ENCODE measurements at places on chromosomes 7 and 10. TPM values are rescaled to one million over a fixed set of nuclear protein-coding genes. Genes with fewer than 3 reads are reported as not detected.
A peak's percentile ranks its signal among the peaks of the same experiment; 100 is the strongest.

Gene IDI2
- not detected for polyA plus RNA-seq

Gene AZGP1
- polyA plus RNA-seq, result not detected

Gene PTPN12
- 1.5 TPM for polyA plus RNA-seq

Gene DOCK1
- not detected for polyA plus RNA-seq

Gene NRCAM
- polyA plus RNA-seq, result 2.1 TPM

DNA sequence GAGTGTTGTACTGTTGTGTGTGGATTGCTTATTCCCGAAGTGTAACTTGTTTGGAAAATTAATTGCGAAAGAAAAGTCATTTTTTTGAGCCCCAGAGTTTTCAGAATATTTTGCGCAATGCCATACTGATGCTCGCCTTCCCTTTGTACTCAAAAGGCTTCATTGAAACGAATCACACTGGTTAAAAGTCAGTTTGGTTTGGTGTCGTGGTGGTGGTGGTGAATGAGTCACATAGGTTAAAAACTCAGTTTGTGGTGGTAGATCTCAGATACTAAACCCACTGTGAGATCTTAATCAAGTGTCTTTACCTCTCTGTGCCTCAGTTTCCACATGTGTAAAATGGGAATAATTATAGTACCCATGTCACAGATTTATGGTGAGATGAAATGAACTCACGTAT lies 61.1 kb upstream of the IL6 start:
- H3K36me3 ChIP-seq, result no peaks in the 10 kb centered on the region
- no peak overlapping the region for H3K27ac ChIP-seq
- DNase-seq, result no peak
- H3K4me1 ChIP-seq, result no peaks in the 10 kb centered on the region
- H3K4me3 ChIP-seq, result no peak overlapping the region

GRCh38 chr7:124033095-124033806 lies 384 bp upstream of the TMEM229A start:
- no peaks in the 10 kb centered on the region for H3K4me1 ChIP-seq
- H3K27me3 ChIP-seq, result peaks cover 5% of the 10 kb centered on the region
- H3K36me3 ChIP-seq, result no peaks in the 10 kb centered on the region
- H3K27ac ChIP-seq, result no peak overlapping the region
- DNase-seq, result no peak

GRCh38 chr10:132616996-132617736 lies 79.6 kb downstream of the INPP5A start:
- no peak overlapping the region for H3K4me3 ChIP-seq
- H3K4me1 ChIP-seq, result peaks cover 18% of the 10 kb centered on the region
- H3K27me3 ChIP-seq, result no peaks in the 10 kb centered on the region
- DNase-seq, result no peak

GRCh38 chr7:138032770-138033169 lies 30.9 kb upstream of the CREB3L2 start:
- H3K27me3 ChIP-seq, result no peaks in the 10 kb centered on the region
- H3K36me3 ChIP-seq, result no peaks in the 10 kb centered on the region
- no peaks in the 10 kb centered on the region for H3K4me1 ChIP-seq
- no peak for DNase-seq
- no peak overlapping the region for H3K4me3 ChIP-seq

- H3K4me1 ChIP-seq, result no peaks in the 10 kb centered on the region
- H3K4me3 ChIP-seq, result no peak overlapping the region
- DNase-seq, result no peak
- no peak overlapping the region for H3K27ac ChIP-seq
Measured at GRCh38 chr10:78899996-78900714, 168.6 kb upstream of the ZMIZ1 start.

DNA sequence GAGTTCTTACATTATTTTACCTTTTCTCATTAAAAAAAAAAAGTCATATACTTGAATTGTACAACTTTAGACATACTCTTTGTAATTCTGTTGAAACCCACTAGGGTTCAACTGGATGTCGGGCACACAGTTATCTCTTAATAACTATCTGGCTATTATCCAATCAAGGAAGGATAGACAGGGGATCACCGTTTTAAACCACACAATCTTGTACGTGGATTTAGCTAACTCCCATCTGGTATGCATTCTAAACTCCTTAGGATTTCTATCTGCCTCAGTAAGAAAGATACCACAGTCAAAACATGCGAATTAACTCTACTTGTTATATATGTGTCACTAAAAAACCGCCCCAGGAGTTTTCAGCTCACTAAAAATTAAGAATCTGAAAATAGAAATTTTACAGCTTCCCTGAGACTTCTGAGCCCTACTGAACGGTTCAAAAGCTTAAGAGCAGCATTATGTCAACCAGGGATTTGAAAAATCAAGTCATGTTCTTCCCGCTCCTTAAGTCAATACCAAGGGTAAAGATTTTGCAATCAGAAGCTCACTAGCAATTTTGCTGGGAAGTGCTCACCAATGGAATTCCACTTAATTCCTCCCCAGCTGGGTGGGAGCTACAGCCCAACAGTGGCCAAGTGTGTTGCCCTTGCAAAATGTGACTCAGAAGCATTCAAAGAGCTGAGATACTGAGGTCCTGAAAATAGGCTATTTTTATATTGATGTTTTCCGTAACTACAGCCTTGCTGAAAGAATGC lies 267.0 kb downstream of the FRMD4A start:
- H3K27ac ChIP-seq, result no peak overlapping the region
- no peak overlapping the region for H3K4me3 ChIP-seq
- H3K27me3 ChIP-seq, result no peaks in the 10 kb centered on the region
- no peaks in the 10 kb centered on the region for H3K4me1 ChIP-seq
- no peaks in the 10 kb centered on the region for H3K36me3 ChIP-seq

DNA sequence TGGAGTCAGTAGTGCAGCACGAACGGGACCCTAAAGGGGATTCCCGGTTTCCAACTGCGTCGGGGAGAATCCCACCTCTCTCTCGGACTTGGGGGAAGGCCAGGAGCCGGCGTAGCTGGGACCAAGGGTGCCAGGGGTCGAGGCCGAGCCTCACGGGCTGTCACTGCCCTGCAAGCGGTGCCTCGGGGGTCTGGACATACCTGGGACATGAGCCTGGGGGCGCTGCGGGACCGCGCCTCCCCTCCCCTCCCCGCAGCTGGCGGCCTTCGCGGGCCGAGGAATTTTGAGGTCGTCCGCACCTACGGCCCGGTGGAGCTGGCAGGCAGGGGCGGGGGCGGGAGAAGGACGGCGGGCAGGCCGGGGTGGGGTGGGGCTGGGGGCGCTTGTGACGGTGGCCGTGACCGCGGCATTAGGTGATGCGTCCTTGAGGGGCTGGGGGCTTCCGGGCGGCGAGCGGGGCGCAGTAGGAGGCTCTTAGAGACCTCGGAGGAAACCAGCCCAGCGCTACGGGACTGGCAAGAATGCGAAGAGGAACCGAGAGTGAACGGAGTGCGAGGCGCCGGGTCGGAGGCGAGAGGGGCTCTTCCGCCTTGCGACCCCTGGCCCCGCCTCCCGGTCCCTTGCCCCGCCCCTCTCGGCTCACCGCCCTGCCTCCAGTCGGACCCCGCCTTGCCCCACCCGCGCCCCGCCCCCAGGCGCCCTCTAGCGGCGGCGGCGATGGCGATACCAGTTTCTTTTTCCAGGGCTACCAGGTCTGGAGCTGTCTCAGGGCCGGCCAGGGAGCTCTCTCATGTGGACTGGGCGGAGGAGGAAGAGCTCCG lies 48.3 kb downstream of the NPVF start:
- H3K27ac ChIP-seq, result peak overlapping the region; percentile 86
- no peaks in the 10 kb centered on the region for H3K36me3 ChIP-seq
- H3K4me3 ChIP-seq, result peak overlapping the region; percentile 75

- no peaks in the 10 kb centered on the region for H3K27me3 ChIP-seq
- no peak overlapping the region for H3K4me3 ChIP-seq
- no peak for DNase-seq
- H3K27ac ChIP-seq, result no peak overlapping the region
Measured at GRCh38 chr7:69857014-69857413, 258.7 kb downstream of the AUTS2 start.

DNA sequence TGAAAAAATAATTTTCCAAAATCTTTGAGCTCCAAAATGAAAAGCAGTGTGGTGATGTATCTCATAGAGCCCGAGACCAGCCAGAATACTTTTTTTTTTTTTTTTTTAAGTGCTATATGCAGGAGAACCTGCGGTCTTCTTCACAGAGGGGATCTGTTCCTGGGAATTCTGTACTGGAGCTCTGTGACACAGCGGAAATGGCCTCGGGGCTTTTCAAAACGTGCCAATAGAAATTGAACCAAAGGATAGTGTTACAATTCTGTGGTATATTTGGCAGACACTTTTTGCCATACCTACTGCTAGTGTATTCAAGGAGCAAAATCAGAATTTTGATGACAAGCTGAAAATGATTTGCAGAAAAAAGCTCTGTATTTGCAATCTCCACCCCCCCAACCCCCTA lies 1429.3 kb upstream of the LRRTM3 start:
- DNase-seq, result no peak
- no peak overlapping the region for H3K4me3 ChIP-seq
- H3K27me3 ChIP-seq, result no peaks in the 10 kb centered on the region
- no peaks in the 10 kb centered on the region for H3K4me1 ChIP-seq

- H3K27me3 ChIP-seq, result no peaks in the 10 kb centered on the region
- H3K4me1 ChIP-seq, result no peaks in the 10 kb centered on the region
- no peak for DNase-seq
- H3K27ac ChIP-seq, result no peak overlapping the region
- no peaks in the 10 kb centered on the region for H3K36me3 ChIP-seq
Measured at GRCh38 chr10:44013981-44014380, 365.3 kb upstream of the ZNF32 start.

- no peak overlapping the region for H3K27ac ChIP-seq
- H3K4me1 ChIP-seq, result no peaks in the 10 kb centered on the region
- H3K27me3 ChIP-seq, result no peaks in the 10 kb centered on the region
Measured at GRCh38 chr7:80679921-80680907, 41.8 kb downstream of the CD36 start.

- peaks cover 33% of the 10 kb centered on the region for H3K4me1 ChIP-seq
- DNase-seq, result no peak
- no peaks in the 10 kb centered on the region for H3K36me3 ChIP-seq
- no peak overlapping the region for H3K4me3 ChIP-seq
- no peaks in the 10 kb centered on the region for H3K27me3 ChIP-seq
Measured at GRCh38 chr7:101882005-101882421, 64.6 kb downstream of the CUX1 start.

DNA sequence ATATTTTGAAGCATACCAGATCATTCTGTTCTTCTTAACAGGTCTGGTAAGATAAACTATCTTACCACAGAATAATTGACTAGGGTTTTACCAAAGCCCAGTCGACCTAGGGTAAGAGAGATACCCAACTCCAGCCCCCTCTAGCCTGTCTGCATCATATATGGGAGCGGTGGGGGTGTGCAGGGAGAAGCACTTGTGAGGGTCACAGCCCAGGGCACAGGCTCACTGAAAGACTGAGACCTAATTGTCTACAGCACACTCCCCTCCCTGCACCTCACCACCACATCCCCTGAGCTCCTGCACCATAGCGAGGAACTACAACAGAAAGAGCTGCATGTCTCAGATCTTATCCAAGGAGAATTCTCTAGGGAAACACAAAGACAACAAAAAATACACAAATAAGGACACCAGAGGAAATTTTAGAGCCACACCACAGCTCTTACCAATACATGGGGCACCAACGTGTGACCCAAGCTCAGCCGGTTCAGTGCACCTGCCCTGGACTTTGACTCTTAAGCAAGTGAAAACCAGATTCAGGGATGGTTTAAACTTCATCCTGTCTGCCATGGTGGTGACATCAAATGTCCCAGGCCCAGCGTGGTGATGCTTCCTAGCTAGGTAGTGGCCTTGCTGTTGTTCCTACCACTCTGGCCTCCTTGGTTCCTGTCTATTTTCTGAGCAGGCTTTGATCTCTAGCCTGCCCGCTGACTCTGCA lies 150.8 kb downstream of the HERPUD2 start:
- H3K27me3 ChIP-seq, result no peaks in the 10 kb centered on the region
- no peak overlapping the region for H3K4me3 ChIP-seq
- no peak for DNase-seq
- no peaks in the 10 kb centered on the region for H3K36me3 ChIP-seq

All from naive thymus-derived CD4-positive, alpha-beta T cell (primary cell).